ENCODE measurements at places on chromosomes 6 and 20.

- DNase-seq = no peak
Measured at GRCh38 chr20:49851231-49851705, 38.6 kb downstream of the SLC9A8 start.

GRCh38 chr6:18179770-18180356 lies 24.6 kb downstream of the KDM1B start:
- no peak for DNase-seq

- no peak for DNase-seq
Measured at GRCh38 chr6:87655824-87656223, 46.2 kb downstream of the AKIRIN2 start.

DNA sequence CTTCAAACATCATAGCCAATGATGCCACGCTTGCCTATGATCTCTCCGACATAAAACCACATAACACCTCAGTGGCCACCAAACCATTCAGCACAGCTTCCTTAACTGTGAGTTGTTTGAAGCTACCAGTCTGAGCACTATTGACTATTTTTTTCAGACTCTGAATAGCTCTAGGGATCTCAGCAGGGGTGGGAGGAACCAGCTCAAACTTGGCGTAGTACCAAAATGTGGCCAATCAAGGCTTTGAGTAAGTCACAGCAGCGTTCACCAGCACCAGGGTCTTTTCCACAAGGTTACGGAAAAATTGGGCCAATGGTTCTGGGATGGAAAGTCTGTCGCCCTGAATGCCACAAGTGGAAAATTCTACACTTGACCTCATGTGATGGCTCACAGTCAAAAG lies 70.6 kb downstream of the SMPDL3A start:
- no peak for DNase-seq

DNA sequence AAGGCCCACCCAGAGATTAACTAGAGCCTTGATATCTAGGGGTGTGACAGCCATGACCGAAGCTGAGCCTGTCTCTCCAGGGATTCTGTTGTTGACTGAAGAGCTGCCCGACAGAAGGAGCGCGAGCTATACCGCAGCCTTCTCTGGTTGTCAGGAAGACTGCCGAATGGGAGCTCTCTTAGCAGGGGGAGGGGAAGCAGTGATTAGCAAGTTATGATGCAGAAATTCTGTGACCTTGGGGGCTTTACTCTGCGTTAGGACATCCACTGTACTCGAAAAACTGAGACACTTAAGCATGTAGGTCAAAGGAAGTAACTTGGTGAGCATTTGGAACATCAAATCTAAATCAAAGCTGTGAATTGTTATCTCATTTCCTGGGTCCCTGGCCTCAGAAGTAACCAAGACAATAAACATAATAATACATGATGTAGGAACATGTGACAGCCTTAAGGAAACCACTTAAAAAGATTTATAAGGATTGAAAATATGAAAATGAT lies 84.7 kb downstream of the MAP3K4 start:
- no peak for DNase-seq

DNA sequence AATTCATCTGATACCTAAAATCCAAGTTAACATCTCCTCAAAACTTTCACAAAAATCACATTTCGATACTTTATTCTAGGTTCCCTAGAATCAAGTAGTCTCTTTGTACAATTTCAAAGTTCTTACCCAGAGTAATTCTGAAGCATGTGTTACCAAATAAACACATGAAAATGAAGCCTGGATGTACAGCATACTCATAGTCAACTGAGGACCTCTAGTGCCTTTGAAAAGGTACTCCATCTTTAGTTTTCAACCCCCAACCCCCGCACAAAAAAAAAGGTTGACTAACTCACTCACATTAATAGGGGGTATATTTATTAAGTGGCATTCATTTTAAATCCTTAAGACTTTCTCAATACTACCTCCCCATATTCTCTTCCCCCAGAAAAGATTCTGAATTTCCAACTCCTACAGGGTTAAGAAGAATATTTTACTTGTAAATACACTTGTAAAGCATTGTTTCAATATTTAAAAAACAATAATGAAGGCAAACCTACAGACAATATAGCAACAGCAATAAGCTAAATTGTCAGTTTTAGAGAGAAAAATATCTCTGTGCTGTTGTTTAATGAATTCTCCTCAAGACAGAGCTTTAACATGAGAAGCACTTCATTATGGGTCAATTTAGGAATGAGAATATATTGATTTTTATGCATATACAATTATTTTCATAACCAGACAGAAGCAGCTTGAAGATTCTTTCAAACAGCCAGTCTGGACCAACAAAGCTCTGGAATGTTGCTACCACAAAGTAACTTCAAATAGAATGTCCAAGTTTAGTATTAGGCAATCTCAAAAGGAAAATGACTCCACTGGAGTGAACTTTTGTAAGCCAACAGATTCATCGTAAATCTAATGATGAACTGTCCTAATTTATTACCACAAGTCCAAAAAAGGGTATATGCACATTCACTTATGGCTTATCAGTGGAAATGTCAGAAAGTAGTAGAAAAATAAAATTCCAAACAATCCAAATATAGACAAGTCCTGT lies 3.3 kb downstream of the PLN start:
- DNase-seq = no peak

DNA sequence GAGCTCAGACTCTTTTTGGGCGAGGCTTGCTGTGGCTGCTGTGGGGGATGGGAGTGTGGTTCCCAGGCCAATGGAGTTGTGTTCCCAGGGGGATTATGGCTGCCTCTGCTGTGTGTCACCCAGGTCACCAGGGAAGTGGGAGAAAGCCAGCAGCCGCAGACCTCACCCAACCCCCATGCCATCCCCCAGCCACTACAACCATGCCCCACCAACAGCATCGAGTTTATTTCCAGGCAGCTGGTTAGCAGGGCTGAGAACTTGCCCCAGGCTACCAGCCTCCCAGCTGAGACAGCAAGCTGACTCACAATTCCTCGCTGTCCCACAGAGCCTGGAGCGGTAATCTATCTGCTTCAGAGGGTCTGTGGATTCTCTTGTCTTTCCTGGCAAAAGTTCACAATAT lies 331.7 kb downstream of the FRK start:
- no peak for DNase-seq

- no peak for DNase-seq
Measured at GRCh38 chr6:55566036-55566710, 12.8 kb downstream of the HMGCLL1 start.

- no peak for DNase-seq
Measured at GRCh38 chr6:164066335-164066734, 651.8 kb downstream of the QKI start.

DNA sequence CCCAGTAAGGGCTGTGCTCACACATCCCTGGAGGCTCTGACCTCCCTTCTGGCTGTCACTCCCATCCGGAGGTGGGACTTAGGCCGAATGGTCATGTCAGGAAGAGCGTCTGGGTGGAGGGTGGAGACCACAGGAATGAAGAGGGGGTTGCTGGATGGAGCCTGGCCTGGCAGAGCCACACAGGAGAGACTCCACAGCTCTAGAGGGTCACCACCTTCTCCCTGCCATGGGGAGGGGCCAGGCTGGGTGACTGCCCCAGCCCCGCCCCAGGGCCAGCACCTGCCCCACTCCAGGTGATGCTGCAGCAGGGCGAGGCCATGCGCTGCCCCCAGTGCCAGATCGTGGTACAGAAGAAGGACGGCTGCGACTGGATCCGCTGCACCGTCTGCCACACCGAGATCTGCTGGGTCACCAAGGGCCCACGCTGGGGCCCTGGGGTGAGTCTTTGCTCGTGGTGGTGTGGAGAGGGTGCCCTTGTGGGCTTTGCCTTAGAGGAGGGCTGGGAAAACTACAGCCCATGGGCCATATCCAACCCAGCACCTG lies 20.6 kb downstream of the RBCK1 start:
- no peak for DNase-seq

DNA sequence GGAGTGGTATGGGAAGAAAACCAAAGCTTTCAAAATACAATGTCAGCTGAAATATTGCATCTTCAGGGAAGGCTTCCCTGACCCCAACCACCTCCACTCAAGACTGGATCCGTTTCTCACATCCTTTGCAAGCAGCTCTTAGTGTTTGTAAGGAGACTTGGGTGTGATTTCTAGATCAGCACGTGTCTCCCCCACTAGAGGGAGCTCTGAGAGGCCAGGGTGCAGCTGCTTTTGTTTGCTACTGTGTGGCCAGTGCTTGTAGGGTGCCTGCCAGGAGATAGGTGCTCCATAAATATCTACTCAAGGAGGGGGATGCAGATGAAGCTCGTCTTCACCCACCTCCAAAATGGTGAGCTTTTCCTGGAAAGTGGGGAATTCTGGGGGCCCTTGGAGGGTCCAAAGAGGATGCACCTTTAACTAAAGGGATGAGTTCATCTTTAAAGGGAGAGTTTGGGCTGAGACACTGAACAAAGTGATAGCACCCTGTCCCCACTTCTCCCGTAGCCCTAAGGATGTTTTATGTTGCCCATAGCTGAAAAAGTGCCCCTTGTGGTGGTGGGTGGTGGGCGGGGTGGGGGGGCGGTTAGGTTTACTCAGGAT lies 52.6 kb upstream of the MAFB start:
- DNase-seq = no peak

- no peak for DNase-seq
Measured at GRCh38 chr6:44531442-44532015, 144.0 kb downstream of the CDC5L start.

GRCh38 chr6:156804402-156804801 lies 27.2 kb downstream of the ARID1B start:
- DNase-seq = no peak

- no peak for DNase-seq
Measured at GRCh38 chr6:149254253-149254652, 63.3 kb upstream of the TAB2 start.

- DNase-seq = no peak
Measured at GRCh38 chr6:170361335-170361734, 54.8 kb downstream of the FAM120B start.

Measured in stimulated activated CD8-positive, alpha-beta memory T cell treated with anti-CD3 and anti-CD28 coated beads, Interleukin-7, amount 100 ng/mL, for 24 hours (primary cell).